ENCODE measurements at places on chromosomes 3 and 15. TPM values are rescaled to one million over a fixed set of nuclear protein-coding genes. Genes with fewer than 3 reads are reported as not detected.

The PTX3 gene
- 0.16 TPM for polyA plus RNA-seq

The THBS1 gene
- polyA plus RNA-seq = 789 TPM

The GP9 gene
- not detected for polyA plus RNA-seq

The DVL3 gene
- 21.9 TPM for polyA plus RNA-seq

The WWTR1 gene
- polyA plus RNA-seq = 93.4 TPM

The KCNMB2 gene
- not detected for polyA plus RNA-seq

The SEC61A1 gene
- 306 TPM for polyA plus RNA-seq

The CMSS1 gene
- 37.2 TPM for polyA plus RNA-seq

The CHST13 gene
- polyA plus RNA-seq = not detected

The AMOTL2 gene
- polyA plus RNA-seq = 39.8 TPM

The CGNL1 gene
- 0.07 TPM for polyA plus RNA-seq

The GABRG3 gene
- polyA plus RNA-seq = not detected

The IFT57 gene
- polyA plus RNA-seq = 47.6 TPM

The MESP1 gene
- 0.05 TPM for polyA plus RNA-seq

The NAALADL2 gene
- 0.87 TPM for polyA plus RNA-seq

The LYZL4 gene
- not detected for polyA plus RNA-seq

The CKMT1A gene
- polyA plus RNA-seq = 47.4 TPM

The SOX2 gene
- not detected for polyA plus RNA-seq

The PPARG gene
- polyA plus RNA-seq = 2.4 TPM

The EPB42 gene
- polyA plus RNA-seq = not detected

The CNTN4 gene
- polyA plus RNA-seq = not detected

The C3orf20 gene
- polyA plus RNA-seq = 0.02 TPM

The FEZF2 gene
- not detected for polyA plus RNA-seq

The CD86 gene
- polyA plus RNA-seq = 2.9 TPM

The GOLGA8J gene
- not detected for polyA plus RNA-seq

The FBXO40 gene
- polyA plus RNA-seq = not detected

The EXOG gene
- polyA plus RNA-seq = 8.7 TPM

The UPK1B gene
- polyA plus RNA-seq = 82.5 TPM

The COL6A6 gene
- polyA plus RNA-seq = not detected

The NLGN1 gene
- polyA plus RNA-seq = not detected

The FANCD2 gene
- 3.4 TPM for polyA plus RNA-seq

The SPTBN5 gene
- 1.1 TPM for polyA plus RNA-seq

The C3orf49 gene
- not detected for polyA plus RNA-seq

The AADACL2 gene
- polyA plus RNA-seq = not detected

The PDZRN3 gene
- polyA plus RNA-seq = not detected

The WDR53 gene
- 14.2 TPM for polyA plus RNA-seq

The MESP2 gene
- 0.22 TPM for polyA plus RNA-seq

The PTPRG gene
- polyA plus RNA-seq = 10.0 TPM

The ADAMTS9 gene
- 0.43 TPM for polyA plus RNA-seq
